ENCODE measurements at places on chromosomes 6 and 20.

DNA sequence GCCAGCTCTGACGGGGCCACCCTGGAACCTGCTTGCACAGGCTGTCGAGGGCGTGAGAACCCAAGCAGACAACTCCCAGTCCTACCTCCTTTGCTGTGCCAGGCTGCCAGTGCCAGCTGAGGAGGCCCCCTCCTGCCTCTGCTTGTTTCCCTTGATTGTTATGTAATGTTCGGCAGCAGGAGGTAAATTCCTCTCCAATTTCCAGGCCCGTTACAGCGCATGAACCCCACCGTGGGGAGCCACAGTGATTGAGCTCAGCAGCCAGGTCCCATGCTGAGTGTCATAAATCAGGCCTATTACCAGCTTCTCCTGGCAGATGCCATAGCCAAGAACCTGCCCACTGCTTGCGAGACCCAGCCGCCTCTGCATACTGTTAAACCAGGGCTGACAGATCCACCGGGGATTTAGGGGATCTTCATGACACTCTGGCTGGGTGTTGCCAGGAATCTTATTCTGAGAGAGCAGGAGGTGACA, 320.5 kb downstream of the DHX35 start:
- peak; percentile 35 for DNase-seq

DNA sequence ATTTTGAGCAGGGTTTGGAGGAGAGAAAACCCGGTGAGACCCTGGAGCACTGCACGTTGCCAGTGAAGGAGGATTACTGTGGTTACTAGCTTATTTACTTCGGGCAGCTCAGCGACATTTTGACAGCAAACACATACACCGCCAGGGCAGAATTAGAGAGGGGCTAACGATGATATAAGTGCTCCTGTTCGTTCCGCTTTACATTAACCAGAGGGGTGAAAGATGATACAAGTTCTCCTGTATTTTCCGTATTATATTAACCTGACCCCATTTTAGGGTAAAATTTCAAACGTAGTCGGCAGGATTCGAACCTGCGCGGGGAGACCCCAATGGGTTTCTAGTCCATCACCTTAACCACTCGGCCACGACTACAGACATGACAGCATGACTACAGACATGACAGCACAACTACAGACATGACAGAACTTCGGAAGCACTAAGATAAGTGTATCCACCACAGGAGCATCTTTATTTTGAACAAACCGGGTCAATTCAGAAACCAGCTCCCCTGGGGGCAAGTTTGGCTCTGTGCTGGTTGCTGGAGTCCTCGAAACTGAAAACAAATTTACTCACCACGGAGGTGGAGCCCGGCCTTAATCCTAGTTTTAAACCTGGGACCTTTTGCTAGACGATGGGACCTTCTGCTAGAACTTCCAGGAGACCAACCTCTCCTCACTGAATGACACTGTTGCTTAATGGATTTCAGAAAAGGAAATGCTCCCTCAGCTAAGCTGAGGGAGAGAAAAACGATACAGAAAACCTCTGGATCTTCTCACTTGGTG, 80.4 kb upstream of the ZNF184 start:
- DNase-seq, result no peak

DNA sequence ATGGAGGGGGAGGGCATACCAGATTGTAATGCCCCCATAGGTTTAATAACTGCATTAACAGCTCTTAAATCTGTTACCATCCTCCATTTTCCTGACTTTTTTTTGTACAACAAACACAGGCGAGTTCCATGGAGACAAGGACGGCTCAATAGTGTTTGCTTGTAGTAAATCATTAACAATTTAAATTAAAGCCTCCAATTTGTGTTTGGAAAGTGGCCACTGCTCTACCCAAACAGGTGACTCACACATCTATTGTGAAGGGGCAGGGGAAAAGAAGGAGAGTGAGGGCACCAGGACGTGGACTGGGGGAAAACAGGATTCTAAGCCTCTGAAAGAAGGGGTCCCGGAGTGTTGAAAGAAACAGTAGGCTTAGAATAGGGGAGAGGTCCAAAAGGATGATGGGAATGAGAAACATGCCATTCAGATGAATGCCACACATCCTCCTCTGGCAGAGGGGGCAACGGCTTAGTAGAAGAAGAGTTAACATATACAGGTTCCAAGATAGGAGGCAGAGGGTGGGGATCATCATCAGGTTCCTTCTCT, 6.9 kb downstream of the GLYATL3 start:
- no peak for DNase-seq

DNA sequence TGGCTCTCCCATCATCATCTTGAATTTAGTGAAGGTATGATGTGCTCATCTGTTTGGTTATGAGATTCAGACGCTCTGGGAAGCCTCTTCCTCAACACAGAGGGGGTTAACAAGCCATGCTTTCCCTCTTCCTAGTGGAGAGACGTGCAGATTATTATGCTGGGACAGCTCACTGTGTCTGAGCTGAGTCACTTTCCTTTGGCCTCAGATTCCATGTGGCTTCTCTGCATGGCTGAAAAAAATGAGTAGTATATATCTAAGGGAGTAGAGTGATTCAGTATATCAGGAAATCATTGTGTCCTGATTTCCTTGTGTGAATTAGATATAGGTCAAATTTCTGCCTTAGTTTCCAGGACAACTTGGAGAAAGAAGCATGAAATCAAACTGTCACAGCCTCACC, 52.6 kb downstream of the FIG4 start:
- no peak for DNase-seq

DNA sequence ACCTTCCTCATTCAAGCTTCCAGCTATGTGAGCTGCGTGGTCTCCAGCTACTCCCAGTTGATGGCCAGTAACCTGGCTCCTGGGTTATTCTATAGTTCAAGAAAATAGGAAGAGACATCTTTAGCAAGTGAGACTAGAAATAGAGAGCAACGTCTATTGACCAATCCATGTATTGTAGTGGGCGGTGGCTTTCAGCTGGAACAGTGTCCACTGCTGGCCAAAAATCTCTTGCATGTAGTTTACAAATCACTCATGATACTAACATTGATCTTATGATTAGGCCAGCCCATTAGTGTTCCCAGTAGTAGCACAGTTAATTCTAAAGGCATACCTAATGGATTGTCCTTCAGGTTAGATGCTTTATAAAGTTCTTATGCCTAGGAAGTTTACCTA, 58.9 kb upstream of the SCP2D1 start:
- no peak for DNase-seq

DNA sequence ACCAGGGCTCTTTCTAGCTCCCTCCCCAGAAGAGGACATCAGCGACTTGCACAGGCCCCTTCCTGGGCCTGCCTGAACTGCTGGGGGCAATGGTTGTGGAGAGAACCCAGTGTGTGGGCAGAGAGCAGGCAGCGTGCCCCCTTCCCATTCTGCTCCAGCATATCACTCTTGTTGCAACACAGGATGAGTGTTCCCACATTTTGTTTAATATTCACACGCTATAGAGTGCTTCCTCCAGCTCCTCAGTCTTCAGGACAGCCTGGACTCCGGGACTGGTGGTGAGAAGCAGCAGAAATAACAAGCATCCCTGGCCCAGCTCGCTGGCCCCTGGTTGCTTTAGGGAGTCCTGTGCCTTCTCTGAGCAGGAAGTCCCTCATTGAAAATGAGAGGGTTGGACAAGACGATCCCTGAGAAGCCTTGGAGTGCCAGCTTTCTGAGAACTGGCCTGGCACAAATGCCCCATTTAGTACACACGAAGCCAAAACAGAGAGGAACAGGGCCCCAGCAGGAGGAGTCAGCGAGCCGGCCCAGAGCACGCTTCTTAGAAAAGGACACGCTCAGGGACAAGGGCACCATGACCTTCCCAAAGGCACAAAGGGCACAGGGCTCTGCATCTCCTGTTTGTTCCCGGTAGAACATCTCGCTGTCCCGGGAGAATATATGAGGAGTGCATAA, 84.2 kb upstream of the FOXC1 start:
- DNase-seq, result no peak

DNA sequence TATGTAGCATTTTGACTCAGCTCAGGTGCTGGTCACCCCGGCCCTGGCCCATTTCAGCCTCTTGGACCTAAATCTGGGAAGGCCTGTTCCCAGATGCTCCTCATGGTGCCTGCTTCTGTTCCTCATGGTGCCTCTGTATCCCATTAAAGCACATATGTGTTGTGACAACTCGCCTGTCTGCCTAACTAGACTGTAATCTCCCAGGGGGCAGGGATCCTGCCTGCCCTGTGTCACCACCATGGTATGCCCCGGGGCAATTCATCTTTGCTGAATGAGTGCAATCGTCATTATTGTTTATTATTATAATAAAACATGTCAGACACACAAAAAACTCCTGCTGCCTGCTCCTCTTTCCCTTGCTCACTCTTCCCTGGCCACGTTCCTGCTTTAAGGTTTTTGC, 62.0 kb downstream of the ZFP64 start:
- no peak for DNase-seq

DNA sequence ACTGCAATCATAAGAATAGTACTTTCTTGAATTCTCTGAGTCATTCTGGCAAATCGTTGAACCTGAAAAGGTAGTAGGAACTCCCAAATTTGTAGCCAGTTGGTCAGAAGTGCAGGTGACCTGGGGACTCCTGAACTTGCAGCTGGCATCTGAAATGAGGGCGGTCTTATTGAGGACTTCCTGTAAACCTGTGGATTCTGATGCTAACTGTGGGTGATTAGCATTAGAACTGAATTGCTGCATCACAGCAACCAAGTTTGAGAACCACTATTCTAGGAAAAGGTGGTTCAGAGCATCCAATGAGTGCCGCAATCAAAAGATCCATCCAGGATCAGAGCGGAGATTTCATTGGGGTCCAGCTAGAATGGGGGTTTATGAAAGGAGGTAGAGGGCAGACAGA, 50.2 kb upstream of the UTRN start:
- DNase-seq, result no peak

DNA sequence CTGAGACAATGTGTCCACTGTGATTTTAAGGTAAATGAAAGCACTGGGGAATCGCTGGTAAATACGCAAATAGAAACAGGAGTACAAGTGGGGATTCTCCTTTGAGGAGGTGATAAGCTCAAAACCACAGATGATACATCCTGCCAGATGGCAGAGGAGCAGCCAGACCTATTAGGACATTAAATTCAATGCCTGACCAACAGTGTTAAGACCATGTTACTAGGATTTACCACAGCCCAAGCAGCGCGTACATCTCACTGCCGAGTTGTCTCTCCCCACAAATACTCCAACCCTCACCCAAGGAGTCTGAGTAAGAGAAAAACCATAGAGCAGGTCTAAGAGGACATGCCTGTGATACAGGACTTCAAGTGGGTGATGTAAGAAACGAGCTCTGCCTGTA, 68.9 kb upstream of the TULP1 start:
- no peak for DNase-seq

- no peak for DNase-seq
These were observed 25.2 kb downstream of the TFAP2B start for GRCh38 chr6:50843842-50844241.

DNA sequence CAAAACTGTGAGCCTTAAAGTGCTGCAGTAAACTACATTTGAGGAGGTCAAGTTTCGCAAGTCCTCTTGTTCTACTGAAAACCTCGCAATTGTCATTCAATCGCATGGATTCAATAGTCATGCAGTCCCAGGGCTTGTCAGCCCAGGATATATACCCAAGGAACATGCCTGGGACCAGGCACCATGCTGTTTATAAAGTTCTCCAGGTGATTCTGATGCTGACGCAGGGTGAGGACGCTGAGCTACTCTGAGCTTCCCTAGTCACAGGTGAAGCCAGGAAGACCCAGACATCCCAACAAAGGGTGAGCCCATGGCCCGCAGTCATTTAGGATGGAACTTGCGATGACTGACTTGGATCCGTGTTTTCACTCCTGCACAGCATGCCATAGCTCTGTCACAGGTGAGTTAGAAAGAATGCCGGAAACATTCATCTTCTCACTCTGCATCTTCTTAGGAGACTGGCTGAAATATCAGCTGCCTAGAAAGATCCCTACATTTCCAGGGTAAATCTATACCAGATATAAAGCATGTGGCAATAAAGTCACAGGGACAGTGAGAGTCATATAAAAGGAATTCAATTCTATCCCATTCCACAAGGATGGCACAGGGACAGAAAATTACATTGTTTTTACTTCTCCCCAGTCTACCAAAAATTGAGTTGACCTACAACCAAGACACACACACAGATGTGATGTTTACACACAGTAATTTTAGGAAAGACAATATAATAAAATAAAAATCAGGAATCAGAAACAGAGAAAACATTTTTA, 27.0 kb upstream of the SSTR4 start:
- no peak for DNase-seq

GRCh38 chr6:159110013-159110412, 59.2 kb upstream of the FNDC1 start:
- DNase-seq, result no peak

DNA sequence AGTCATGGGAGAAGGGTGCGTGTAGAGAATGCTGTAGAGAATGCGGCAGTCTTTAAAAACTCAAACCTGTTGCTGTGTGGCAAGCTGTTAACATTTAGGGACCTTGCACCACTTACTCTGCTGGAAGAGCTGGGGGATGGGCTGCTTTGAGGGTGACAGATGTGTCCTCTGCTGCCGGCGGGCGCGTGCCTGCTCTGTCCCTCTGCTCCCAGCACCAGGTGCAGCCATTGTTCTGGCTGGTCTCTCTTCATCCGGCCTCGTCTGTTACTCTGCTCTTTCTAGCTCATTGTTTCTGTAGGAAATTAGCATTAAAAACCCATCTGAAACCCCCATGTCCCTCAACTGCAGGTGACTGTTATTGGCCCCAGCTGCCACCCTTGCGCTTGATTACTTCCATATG, 78.5 kb downstream of the CBFA2T2 start:
- DNase-seq, result no peak

DNA sequence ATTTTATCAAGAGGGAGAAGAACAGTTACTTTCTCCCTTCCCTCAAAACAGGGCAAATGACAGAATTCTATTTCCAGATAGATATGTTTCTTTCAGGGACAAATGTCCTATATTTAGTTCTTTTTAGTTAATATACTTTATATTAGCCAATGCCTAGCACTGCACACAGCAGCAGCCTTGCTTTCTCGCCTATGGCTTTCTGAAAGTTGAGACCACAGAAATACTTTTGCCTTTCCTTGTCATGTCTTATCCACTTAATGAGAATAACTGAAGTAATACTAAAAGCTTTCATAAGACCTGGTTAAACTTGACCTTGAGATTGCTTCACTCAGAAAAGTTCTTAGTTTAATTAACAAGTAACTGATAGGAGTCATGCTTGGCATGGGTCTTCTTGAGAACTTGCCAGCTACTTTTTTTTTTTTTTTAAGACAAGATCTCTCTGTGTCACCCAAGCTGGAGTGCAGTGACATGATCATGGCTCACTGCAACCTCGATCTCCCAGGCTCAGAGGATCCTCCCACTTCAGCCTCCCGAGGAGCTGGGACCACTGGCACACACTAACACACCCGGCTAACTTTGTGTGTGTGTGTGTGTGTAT, 159.3 kb downstream of the CDKAL1 start:
- DNase-seq, result no peak
